PC-3 (cell line): ENCODE measurements at places on chromosomes 2 and 18.

GRCh38 chr2:237915576-237915975 lies 51.2 kb upstream of the UBE2F start:
- H3K27ac ChIP-seq, result no peak overlapping the region
- H3K4me3 ChIP-seq, result no peak overlapping the region
- no peaks in the 10 kb centered on the region for H3K27me3 ChIP-seq
- no peaks in the 10 kb centered on the region for H3K4me1 ChIP-seq
- no peak for DNase-seq
- no peaks in the 10 kb centered on the region for H3K36me3 ChIP-seq

DNA sequence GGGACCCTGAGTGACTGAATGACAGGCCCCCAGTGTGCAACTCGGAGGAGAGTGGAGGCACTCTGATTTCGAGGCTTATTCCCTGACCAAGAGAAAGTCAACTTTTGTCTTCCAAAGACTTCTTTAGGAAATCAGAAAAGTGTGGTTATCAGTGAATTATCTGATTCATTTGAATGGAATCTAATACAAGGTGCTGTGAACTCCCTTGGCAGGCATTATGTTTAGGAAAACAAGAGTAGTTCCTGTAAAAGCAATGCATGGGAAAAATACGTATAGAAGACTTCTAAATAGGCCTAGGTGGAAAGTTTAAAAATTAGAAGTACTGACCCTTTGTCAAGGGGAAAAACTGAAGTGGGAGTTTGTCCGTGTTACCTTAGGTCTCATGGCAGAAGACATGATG lies 269.4 kb downstream of the GBX2 start:
- H3K27me3 ChIP-seq, result no peaks in the 10 kb centered on the region
- peaks cover 21% of the 10 kb centered on the region for H3K36me3 ChIP-seq
- no peak overlapping the region for H3K27ac ChIP-seq
- H3K4me3 ChIP-seq, result no peak overlapping the region

- no peak overlapping the region for H3K4me3 ChIP-seq
- no peaks in the 10 kb centered on the region for H3K36me3 ChIP-seq
- no peak overlapping the region for H3K27ac ChIP-seq
These were observed 53.7 kb downstream of the HS1BP3 start for GRCh38 chr2:20596973-20597859.

- no peak overlapping the region for H3K27ac ChIP-seq
- DNase-seq, result no peak
- peaks cover 7% of the 10 kb centered on the region; the same call in 1 of the 2 replicates for H3K27me3 ChIP-seq
- no peaks in the 10 kb centered on the region for H3K4me1 ChIP-seq
- H3K36me3 ChIP-seq, result no peaks in the 10 kb centered on the region
These were observed 519.2 kb upstream of the MYT1L start for GRCh38 chr2:2850218-2850755.

GRCh38 chr2:23137166-23137565 lies 247.8 kb upstream of the KLHL29 start:
- no peaks in the 10 kb centered on the region for H3K27me3 ChIP-seq
- no peak for DNase-seq
- no peak overlapping the region for H3K4me3 ChIP-seq
- no peak overlapping the region for H3K27ac ChIP-seq
- no peaks in the 10 kb centered on the region for H3K4me1 ChIP-seq

GRCh38 chr2:3873899-3874298 lies 170.5 kb downstream of the DCDC2C start:
- no peaks in the 10 kb centered on the region for H3K36me3 ChIP-seq
- no peak overlapping the region for H3K4me3 ChIP-seq
- no peak overlapping the region for H3K27ac ChIP-seq
- no peak for DNase-seq
- H3K27me3 ChIP-seq, result peaks cover 8% of the 10 kb centered on the region; the same call in 1 of the 2 replicates
- no peaks in the 10 kb centered on the region for H3K4me1 ChIP-seq
